ENCODE measurements at places on chromosomes 6 and 20. TPM values are rescaled to one million over a fixed set of nuclear protein-coding genes. Genes with fewer than 3 reads are reported as not detected.

GRCh38 chr20:49405062-49405683 is 77.3 kb downstream of the KCNB1 start:
- no peak for DNase-seq

Gene KIF6
- total RNA-seq, result 2.6 TPM

Gene MYCT1
- 0.10 TPM for total RNA-seq

Gene TBX18
- 9.1 TPM for total RNA-seq

DNA sequence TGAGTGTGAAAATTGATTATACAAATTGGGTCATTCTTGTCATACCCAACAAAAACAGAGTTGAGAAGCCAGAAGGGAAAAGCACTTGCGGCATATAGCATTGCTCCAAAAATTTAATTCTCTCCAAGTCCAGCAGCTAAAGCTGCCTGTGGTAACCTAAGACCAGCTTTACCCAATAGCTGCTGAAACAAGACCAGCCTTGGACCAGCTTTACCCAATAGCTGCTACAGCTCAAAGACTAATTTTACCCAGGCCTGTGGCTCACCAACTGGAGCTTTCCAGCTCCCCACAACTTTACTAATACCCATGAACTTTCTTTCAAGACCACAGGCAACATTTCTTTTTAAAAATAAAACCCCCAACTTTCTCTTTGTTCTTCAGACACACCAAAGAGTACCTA is 32.8 kb upstream of the ZNF133 start:
- no peak for DNase-seq

GRCh38 chr6:133637436-133637835 is 251.5 kb upstream of the TCF21 start:
- DNase-seq, result no peak

DNA sequence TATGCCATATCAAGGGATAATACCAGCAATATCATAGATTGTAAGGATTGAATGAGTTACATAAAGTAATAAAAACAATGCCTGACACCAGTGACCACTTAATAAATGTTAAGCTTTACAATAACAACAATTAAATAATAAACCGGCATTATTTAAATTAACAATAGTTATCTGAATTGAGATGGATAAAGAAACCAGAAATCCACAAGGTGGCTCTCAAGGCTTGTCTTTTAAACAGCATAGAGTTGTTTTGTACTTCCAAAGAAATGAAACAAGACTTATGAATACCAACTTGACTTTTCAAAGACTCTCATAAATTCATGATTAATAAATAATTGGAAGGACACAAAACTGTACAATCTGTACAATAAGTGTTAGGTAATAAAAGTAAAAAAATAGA is 203.1 kb downstream of the ASCC3 start:
- DNase-seq, result peak; percentile 3

GRCh38 chr6:64221776-64222175 is 586.2 kb downstream of the PHF3 start:
- no peak for DNase-seq

- DNase-seq, result no peak
Measured at GRCh38 chr6:83708546-83708969, 343 bp downstream of the SNAP91 start.

- no peak for DNase-seq
Measured at GRCh38 chr6:102848796-102849195, 1455.3 kb downstream of the GRIK2 start.

Gene ELOVL4
- 1.7 TPM for total RNA-seq

Gene SRSF3
- total RNA-seq, result 490 TPM

GRCh38 chr6:32941214-32941768 is 463 bp upstream of the HLA-DMB start:
- no peak for DNase-seq

Gene TSPO2
- total RNA-seq, result not detected

- DNase-seq, result no peak
Measured at GRCh38 chr6:90126181-90126580, 170.5 kb downstream of the BACH2 start.

GRCh38 chr20:46563170-46563859 is 12.9 kb upstream of the OCSTAMP start:
- DNase-seq, result peak; percentile 30

- DNase-seq, result no peak
Measured at GRCh38 chr6:97705568-97705967, 422.6 kb upstream of the MMS22L start.

GRCh38 chr20:46698788-46699187 is 9.5 kb upstream of the TP53RK start:
- peak; percentile 36 for DNase-seq

DNA sequence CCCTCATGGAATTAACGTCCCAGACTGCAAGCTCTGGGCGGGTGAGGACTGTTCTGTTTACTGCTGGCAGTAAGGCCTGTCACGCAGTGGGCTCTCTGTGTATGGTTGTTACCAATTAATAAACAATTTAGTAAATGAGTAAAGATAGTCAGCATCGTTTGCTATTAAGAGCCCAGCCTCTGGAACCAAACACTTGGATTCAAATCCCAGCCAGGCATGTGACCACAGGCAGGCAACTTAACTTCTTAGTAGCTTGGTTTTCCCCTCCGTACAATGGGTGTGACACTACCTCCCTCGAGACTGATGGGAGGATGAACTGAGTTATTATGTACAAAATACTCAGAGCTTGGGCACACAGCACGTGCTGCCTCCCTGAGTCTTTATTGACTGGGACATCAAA is 137.7 kb upstream of the ARMC2 start:
- no peak for DNase-seq

- peak; percentile 35 for DNase-seq
Measured at GRCh38 chr6:90286884-90287488, 9.7 kb downstream of the BACH2 start.

Gene ADGRF5
- 0.20 TPM for total RNA-seq

Gene SLC35D3
- total RNA-seq, result not detected

DNA sequence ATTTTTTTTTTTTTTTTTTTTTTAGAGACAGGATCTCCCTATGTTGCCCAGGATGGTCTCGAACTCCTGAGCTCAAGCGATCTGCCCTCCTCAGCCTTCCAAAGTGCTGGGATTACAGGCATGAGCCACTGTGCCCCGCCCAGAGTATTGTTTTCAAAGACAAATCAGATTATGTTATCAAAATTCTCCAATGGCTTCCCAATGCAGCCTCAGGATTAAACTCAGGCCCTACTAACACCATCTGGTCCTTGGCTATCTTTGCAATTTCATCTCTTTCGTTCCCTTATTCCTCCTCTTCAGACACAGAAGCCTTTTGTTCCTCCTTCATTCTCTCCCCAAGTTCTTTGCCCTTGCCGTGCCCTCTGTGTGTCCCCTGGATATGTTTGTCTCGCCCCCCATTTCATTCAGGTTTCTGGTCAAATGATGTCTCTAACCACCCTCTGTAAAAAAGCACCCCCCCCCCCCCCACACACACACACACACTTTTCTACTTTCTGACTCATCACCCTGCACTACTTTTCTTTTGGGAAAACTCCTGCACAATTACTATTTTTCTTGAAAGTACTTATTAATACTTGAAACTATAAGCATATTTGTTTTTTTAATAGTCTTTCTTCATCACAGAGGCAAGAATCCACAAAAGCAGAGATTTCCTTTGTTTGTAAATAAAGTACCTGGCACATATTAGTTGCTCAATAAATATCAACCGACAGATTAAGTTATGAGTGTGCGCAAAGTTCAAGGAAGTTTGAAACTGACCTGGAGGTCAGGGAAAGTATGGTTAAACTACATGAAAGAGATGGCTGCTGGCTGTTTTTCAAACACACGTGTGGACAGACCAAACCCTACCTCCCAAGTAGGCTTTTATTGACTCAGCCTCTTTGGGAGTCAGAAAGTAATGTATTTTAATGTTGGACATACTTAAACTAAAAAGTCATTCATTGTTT is 16.7 kb downstream of the BTN1A1 start:
- no peak for DNase-seq

DNA sequence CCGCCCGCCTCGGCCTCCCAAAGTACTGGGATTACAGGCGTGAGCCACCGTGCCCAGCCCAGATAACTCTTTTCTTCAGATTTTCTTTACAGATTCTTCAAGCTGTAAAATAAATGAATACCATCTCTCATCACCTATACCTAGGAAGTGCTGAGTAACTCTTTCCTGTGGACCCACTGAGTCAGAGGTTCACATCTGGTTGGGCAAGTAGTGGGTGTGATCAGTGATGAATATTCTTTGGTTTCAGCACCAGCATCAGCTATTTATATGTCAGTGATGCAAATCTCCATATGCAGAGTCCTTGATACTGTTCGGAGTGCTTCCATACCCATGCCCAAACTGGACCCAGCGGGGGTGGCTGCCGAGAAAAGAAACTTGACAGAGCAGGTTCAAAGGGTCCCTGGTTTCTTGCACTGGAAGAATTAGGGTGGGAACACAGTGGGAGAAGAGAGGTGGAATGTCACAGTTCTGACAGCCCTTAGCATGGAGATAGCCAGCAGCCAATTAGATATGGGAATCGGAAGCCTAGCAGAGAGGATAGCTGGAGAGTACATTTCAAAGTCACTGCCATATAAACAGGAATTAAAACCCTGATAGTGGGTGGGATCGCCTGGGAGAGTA is 64.9 kb upstream of the DDR1 start:
- DNase-seq, result peak; percentile 23

DNA sequence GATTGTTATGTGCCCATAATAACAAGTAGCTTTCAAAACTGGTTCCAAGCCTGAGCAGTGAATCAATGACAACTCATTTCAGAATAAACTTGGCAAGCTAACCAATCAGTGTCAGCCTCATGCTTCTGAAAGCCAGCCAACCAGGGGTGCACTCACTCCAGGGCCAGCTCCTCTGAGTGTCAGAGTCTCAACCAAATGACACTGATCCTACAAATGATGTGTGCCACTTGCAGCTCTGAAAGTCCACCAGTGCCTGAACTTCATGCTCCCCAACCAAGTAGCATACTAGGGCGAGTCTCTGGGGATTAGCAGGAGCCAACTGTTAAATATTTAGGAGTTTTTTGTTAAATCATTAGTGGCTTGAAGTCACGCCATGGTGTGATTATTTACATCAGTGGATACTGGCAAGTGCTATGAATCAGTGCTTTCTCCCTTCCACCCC is 4.5 kb downstream of the IYD start:
- no peak for DNase-seq

GRCh38 chr6:142412658-142413057 is 110.9 kb downstream of the ADGRG6 start:
- no peak for DNase-seq

- DNase-seq, result peak; percentile 86
Measured at GRCh38 chr6:135870722-135871121, 19.2 kb downstream of the PDE7B start.

- no peak for DNase-seq
Measured at GRCh38 chr20:61460261-61461052, 208.4 kb downstream of the CDH4 start.

Gene FAM217A
- not detected for total RNA-seq

Gene TUBB1
- 0.20 TPM for total RNA-seq

DNA sequence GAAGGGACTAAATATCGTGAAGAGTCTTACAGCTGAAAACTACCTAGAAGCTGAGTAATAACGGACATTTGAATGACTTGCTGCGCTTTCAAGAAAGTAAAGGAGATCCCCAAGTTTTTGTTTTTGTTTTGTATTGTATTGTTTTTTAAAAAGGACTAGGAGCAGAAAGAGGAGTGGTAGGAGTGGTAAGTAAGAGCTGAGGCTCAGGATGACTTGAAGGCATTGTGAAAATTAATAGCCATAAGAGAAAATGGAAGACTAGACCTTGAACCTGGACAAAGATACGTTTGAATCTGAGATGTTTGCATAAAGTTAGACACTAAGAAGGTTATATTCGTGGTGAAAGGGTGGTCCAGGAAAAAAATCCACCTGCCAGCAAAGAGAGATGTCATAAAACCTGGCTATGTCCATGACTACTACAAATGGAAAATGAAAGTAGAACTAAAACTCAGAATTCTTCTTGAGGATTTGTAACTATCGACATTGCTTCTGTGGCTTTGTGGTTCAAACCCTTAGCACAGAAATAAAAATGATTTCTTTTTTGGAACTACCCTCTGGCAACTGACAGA is 824.8 kb upstream of the FLRT3 start:
- DNase-seq, result no peak

Gene UBD
- total RNA-seq, result not detected

DNA sequence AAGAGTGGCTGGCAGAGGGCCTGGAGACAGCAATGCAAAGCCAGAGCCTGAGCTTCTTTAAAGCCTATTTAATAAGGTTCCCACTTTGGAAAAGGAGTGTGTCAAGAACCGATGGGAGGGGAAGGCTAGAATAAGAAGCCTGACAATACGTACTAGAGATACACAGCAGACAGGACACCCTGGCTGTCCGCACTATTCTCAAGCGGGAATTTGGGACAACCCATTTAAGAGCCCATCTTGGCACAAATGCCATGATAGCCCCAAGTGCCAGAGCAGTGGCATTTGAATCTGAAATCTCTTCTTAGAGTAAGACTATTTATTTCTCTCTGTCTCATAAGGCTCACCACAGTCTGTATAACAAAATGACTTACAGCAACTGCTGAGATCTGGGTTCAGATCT is 3.1 kb downstream of the GMDS start:
- DNase-seq, result no peak

Gene ZC3H12D
- total RNA-seq, result 0.48 TPM

Gene TNFRSF6B
- 0.36 TPM for total RNA-seq

DNA sequence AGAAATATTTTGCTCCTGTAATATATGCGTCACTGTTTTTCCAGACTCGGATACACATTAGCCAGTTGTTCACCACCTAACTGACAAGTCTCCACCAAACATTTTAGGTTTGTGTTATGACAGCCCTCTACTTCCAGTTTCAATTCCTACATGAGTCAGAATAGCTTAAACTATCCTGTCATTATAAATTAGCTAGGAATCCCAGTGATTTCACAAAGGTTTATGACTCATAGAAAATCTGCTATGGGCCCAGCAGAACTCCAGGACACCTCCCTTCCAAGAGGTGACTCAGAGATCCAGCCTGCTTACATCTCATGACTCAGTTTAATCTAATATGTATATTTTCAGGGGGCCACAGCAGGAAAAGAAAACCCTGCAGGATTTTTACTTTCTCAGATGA is 17.4 kb upstream of the PLCB4 start:
- peak; percentile 99 for DNase-seq

DNA sequence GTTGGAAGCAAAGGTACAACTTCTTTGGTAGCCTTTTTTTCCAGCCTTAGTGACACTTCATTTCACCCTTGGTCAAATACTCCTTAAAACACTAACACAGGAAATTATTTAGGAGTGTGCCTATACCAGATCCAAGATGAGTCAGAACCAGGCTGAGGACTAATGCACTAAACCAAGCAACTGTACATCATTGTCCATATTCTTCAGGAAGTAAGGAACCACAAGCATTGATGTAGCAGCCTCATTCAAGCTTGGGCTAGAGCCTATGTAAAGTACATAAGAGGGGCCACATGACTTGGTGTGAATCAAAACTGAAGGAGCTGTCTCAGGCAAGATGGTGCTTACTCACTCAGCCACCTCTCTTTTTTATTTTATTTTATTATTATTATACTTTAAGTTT is 20.7 kb upstream of the ADGB start:
- peak; percentile 7 for DNase-seq

- DNase-seq, result peak; percentile 69
Measured at GRCh38 chr6:53119772-53120409, 28.8 kb downstream of the GCM1 start.

GRCh38 chr6:7697820-7698623 is 27.9 kb upstream of the BMP6 start:
- DNase-seq, result peak; percentile 77

- DNase-seq, result no peak
Measured at GRCh38 chr6:16059496-16059895, 69.4 kb upstream of the MYLIP start.

Measured in RPMI7951 (cell line).